D721Med (cell line): ENCODE measurements at places on chromosomes 3 and 15.
A peak's percentile ranks its signal among the peaks of the same experiment; 100 is the strongest.

DNA sequence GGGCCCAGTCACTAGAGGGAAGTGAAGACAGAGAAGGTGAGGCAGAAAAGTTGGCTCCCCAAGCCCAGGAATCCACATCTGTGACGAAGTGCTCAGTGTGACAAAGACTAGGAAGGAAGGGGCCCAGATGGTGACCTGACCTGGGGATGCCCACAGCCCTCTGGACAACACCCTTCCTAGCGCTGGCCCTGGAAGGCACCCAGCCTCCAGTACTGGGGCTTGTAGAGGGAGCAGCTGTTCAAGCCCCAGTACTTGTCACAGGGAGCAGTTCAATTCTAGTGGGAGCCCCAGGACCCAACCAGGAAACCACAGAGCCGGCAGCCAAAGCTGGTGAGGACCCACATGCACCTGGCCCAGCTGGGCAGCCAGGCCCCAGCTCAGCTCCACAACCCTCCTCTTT lies 190.8 kb downstream of the XXYLT1 start:
- no peak for DNase-seq

DNA sequence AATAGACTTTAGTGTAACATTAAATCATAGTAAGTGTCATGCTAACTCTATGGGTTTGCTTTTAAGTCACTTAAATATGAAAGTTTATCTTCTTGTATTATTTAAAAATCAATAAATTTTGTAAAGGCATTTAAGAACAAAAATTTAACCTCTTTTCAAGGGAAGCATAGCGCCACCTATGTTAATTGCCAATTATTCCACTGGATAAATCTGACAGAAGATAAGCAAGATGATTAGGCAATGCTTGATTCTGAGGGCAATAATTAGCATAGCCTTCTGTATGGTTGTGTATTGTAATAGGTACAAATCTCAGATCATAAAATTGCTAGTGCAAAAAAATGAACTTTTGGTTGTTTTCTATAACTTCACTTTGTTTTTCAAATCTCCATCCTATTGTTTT lies 560.1 kb downstream of the GRM7 start:
- no peak for DNase-seq

GRCh38 chr15:60476713-60477112 lies 2.2 kb downstream of the ICE2 start:
- no peak for DNase-seq

GRCh38 chr3:115330430-115330829 lies 183.3 kb upstream of the ZBTB20 start:
- DNase-seq: no peak

GRCh38 chr3:43736558-43737440 lies 46.1 kb downstream of the ABHD5 start:
- no peak for DNase-seq

- DNase-seq: no peak
Measured at GRCh38 chr15:92385096-92385495, 8.6 kb upstream of the ST8SIA2 start.

DNA sequence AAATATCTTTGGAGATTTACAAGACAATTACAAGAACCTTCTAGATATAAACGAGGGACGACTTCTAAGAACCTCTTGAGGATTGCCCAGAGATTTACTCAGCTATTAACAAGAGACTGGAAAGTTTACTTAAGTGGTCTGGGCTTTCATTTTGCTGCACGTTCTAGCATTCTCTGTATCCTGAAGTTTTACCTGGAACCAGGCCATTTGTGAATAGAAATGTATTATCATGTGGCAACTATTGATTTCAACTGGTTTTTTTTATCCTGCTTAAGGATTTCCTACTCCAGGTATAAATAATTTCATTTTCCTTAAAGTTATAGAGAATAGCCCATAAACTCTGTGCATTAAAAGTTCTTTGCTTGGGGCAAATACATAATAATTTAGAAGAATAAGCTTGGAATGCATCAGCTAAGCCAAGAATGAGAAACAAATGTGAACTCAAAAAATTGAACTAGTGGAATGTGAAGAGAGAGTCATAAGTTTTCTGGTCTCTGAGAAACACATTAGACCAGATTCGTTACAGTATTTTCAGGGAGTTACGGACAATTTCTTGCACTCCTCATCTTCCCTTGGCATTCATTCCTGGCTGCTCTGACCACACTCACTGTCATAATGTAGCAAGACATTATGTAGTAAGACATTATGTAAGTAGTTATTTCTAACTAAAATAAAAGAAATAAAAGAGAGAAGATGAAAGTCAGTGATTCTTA lies 1.3 kb downstream of the AQP9 start:
- DNase-seq: no peak

DNA sequence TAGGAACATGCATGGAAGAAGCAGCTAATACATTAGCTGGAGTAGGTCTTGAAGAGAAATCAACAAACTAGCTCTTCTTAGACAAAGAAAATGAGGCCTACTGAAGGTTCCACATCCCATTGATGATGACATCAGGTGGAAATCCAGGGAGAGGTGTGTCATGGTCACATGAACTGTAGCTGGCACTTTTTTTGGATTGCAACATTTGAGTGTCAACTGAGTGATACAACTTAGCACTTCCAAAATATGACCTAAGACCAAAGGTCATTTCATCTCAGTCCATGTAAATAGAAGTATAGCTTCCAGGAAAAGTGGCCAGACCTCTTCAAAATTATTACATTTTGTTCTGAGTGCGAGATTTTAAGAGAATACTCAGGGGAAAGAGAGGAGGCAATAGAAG lies 117.2 kb upstream of the MEIS2 start:
- DNase-seq: no peak

DNA sequence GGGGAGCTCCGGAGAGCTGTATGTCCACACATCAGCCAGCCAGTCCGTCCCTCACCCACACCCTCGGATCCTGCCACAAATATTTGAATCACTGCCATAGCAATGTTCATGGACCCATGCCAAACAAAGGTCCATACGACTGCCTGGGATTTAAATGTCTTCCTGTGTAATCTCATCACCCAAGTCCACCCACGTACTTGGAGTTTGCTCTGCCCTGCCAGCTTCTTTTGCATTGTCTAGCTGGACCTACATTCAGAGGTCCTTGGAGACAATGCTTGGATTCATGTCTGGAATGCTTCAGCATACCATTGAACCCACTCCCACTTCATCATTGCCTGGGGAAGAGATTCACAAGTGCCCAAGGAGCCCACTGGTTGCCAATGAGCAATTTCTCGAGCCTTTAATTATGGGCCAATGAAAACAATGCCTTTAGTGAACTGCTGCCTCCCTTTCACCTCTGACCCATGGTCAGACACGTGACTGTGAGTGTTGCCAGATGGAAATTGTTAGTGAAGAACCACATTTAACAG lies 90.4 kb upstream of the PHLDB2 start:
- DNase-seq: no peak

GRCh38 chr3:52012699-52013098 lies 17.0 kb upstream of the RPL29 start:
- DNase-seq: no peak

GRCh38 chr3:122843604-122844003 lies 48.7 kb downstream of the SLC49A4 start:
- no peak for DNase-seq

- DNase-seq: no peak
Measured at GRCh38 chr3:71838406-71838805, 53.5 kb upstream of the PROK2 start.

- no peak for DNase-seq
Measured at GRCh38 chr3:43023066-43023465, 44.0 kb downstream of the GASK1A start.

DNA sequence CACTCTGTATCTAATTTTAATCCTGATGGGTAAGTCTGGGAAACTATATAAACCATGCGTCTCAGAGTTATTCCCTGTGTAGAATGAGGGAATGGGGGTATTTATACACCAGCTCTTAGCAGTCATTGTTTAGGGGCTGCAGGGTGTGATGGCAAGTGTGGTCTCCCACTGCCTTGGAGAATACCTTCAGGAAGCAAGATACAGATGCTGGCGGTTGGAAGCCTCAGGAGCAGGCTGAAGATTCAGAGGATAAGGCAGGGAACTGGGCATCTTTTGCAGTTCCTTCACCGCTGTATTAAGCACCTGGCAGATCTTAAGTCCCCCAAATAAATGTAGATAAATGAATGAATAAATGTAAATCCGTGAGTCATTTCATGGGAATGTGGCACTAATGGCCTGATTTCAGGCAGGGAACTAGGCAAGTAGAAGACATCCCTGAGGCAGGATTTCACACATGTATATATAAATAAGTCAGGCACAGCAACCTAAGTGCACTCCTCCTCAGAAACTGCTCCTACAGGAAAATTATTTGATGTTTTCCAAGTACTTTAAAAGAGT lies 209.2 kb upstream of the GADL1 start:
- no peak for DNase-seq

GRCh38 chr3:16181361-16181760 lies 6.9 kb downstream of the GALNT15 start:
- DNase-seq: no peak

- DNase-seq: no peak
Measured at GRCh38 chr3:51002495-51002894, 327.8 kb downstream of the DOCK3 start.

DNA sequence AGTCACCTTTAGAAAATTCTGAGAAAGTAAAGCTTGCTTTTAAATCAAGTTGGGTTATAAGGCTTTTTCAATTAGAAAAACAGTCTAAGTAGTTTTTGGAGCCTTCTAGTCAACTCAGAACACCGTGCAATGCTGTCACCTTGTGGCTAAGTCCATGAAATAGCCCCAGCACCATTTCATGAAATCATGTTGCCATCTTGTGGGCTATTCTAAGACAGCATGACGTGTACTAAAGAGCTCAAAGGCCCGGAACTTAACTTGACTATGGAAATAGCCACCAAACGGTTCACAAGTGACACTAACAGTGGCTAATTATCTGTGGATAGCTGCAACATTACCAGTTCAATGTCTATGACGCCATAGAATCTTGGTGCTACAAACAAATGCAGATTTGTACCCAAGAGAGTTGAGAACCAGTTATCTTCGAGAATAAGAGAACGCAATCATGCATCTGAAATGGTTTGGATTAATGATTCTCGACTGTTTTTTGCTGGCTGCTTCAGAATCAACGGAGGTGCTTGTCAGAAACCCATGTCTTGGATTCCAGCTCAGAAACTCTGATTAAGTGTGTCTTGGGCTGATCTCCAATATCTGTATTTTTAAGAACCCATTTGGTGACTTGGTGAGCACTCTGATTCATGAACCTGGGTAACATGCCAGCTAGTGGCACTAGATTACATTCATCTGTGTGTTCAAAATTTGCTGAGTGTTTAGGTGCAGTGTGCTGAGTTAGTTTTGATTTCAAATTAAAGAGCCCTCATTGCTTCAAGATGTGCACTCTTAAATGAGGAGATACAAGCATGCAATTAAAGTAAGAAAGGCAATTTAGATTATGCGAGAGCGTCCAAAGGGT lies 111.2 kb upstream of the MCTP2 start:
- DNase-seq: no peak

DNA sequence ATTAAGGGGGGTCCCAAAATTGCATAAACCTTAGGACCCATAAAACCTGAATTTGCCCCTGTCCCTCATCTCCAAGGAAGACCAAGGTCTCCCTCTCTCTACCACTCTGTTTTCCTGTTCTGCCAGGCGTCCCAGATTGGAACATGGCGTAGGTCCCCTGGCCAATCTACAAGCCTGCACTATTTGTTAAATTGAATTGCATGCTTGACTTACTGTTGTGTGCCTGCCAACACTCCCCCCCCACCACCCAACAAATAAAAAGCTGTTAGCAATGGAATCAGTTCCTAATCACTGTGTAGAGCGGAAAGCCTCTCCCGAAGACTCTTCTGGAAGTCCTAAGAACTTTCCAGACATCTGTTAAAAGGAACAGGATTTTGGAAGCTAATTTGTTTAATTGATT lies 11.7 kb downstream of the CTXND1 start:
- no peak for DNase-seq

DNA sequence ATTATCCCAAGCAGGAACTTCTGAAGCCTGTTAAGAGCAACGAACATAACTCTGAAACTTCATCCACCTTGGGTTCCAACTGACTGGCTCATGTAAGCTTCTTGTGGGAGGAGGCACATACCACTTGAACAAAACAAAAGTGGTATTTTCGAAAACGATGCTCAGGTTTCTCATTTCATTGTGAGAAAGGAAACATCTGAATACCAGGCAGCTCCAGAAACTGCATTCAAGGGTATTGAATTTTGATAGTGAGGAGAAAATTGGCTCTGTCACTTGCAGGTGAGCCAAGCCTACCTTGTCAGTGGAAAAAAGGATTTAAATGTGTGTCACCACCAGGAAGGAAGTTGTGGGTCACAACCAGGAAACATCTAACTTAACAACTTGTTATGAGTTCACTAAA lies 218.1 kb upstream of the SATB1 start:
- DNase-seq: no peak

DNA sequence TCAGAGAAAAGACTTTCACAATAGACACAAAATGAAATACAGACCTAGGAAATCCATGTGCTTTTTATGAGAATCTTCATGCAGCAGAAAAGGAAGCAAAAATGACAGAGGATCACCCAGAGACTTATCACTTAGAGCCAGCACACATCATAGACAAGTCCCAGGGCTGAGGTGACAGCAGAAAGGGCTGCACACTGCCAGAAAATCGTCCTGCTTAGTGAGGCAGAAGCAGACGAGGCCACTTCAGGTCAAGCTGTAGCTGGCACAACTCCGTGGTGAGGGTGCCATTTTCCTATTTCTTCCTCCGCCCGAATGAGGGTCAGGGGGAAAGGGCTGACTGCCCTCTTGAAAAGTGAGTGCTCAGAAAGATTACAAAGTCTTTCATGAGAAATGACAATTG lies 95.9 kb upstream of the TNIK start:
- DNase-seq: no peak

DNA sequence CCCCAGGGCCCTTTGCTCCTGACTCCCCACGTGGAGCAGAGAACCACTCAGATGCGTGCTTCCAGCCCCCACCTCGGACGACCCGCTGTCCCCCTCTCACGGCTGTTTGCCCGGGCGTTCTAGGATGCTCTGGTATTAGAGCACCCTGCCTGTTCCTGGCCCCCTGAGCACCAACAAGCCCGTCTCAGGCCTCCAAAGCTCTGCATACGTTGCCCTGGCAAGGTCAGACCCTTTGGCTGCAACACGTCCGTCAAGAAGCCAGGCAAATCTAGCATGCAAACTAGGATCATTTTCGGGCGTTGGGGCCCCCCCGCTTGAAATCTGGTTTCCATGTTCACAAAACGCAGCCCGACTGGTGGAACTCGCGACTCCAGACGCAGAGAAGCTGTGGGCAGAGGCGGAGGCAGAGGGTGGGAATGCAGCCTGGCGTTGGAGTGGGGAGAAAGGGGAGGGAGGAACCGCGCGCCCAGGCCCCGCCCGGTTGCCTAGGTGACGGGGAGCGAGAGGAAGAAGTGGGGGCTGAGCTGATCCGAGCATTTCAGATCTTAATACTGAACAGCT lies 86.2 kb upstream of the PIAS1 start:
- DNase-seq: peak; percentile 69

DNA sequence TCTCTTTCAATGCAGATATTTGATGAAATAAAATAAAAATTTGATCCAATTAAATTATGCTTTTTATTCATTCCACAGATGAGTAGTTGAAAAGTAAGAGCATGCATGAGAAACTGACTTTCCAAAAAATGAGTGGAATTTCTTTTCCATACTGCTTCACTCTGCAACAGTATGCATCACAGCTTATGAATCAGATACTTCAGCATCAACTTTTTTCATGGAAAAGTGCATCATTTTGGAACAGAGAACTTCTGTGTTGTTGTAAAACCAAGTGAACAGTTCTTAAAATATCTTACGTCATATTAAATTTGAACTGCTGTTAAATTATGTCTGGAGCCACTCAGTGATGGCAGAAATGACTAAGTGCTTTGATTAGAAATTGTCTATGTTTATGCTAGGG lies 16.7 kb upstream of the SLC7A14 start:
- DNase-seq: no peak
